Activated CD4-positive, alpha-beta T cell treated with anti-CD3 and anti-CD28 coated beads for 36 hours (primary cell): ENCODE measurements at places on chromosomes 5 and 9. TPM values are rescaled to one million over a fixed set of nuclear protein-coding genes. Genes with fewer than 3 reads are reported as not detected.

Gene NMUR2
- not detected for total RNA-seq

Gene PHF24
- 0.18 TPM for total RNA-seq

- peaks cover 7% of the 10 kb centered on the region for H3K27me3 ChIP-seq
- no peak overlapping the region for H3K4me3 ChIP-seq
- no peak overlapping the region for H3K27ac ChIP-seq
Observed at GRCh38 chr5:7010591-7010990, 297.4 kb downstream of the TENT4A start.

- no peaks in the 10 kb centered on the region for H3K36me3 ChIP-seq
- peaks cover 73% of the 10 kb centered on the region for H3K27me3 ChIP-seq
- peak overlapping the region; percentile 50 for H3K4me3 ChIP-seq
- H3K27ac ChIP-seq = no peak overlapping the region
- DNase-seq = peak; percentile 37
Observed at GRCh38 chr9:93950619-93951601, 4.2 kb downstream of the BARX1 start.

DNA sequence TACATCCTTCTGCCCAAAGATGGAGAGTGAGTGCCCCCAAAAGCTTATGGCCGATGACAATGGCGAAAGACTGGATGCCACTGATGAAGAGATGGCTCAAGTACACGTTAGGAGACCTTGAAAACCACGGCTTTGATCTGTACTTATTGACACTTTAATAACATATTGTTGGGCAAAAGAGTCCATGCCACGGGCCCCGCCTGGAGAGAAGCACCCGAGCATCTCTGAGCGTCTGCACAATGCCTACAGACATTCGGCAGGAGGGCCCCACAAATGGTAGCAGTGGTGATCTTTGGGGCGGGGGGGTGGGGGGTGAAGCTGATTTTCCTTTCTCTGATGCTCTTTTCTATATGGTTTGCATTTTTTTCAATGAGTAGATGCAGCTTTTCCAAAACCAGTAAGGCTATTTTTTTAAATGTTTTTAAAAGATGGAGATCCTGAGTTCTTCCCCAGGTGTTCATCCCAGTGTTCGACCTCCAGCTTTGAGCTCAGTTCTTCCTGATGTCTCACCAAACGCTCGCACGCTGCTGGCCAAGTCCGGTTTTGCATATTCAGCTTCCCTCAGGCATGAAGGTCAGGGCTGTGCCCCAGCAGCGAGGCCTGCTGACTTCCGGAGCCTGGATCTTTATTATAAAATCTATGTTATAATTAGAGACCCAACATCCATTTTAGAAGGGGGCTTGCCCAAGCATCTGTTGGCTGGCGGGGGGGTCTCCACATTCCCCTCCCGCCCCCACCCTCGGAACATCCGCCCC, 34.3 kb upstream of the BARHL1 start:
- H3K27me3 ChIP-seq = peaks cover 8% of the 10 kb centered on the region
- no peak for DNase-seq
- no peak overlapping the region for H3K4me3 ChIP-seq
- H3K27ac ChIP-seq = no peak overlapping the region
- H3K4me1 ChIP-seq = no peaks in the 10 kb centered on the region

DNA sequence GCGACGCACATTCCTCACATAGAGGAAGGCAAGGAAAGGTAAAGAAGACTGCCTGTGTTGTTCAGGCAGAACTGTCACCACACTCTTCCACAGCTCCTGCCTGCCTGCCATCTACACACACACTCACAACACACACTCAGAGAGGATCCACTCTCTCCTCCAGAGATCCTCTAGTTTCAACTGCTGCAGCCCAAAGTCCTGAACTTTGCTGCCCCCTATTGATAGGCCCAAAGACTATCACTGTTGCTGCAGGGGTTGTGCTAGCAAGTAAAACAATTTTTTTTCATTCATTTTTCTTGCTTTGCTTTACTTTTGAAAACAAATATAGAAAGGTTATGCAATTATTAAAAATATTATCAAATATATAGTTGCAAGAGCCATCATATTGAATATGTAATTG, 5.9 kb upstream of the CFAP90 start:
- no peak overlapping the region for H3K27ac ChIP-seq
- no peak overlapping the region for H3K4me3 ChIP-seq
- DNase-seq = peak; percentile 57
- H3K27me3 ChIP-seq = no peaks in the 10 kb centered on the region
- peaks cover 19% of the 10 kb centered on the region for H3K36me3 ChIP-seq
